ENCODE measurements at places on chromosomes 3 and 15. TPM values are rescaled to one million over a fixed set of nuclear protein-coding genes. Genes with fewer than 3 reads are reported as not detected.

The TGM4 gene
- total RNA-seq, result not detected

The FANCD2OS gene
- not detected for total RNA-seq

The AADACL2 gene
- not detected for total RNA-seq

The OGG1 gene
- 8.3 TPM for total RNA-seq

The AMT gene
- total RNA-seq, result 32.2 TPM

The MUC13 gene
- not detected for total RNA-seq

The NR2E3 gene
- 0.70 TPM for total RNA-seq

The ECE2 gene
- total RNA-seq, result not detected

The SUCNR1 gene
- 0.08 TPM for total RNA-seq

The PLA1A gene
- total RNA-seq, result 1.6 TPM

The IGSF11 gene
- 2.9 TPM for total RNA-seq

The C3orf33 gene
- 7.0 TPM for total RNA-seq

The TERC gene
- total RNA-seq, result 1.5 TPM

The CISH gene
- 8.0 TPM for total RNA-seq

The CPOX gene
- total RNA-seq, result 11.5 TPM

The SLC9C1 gene
- 1.7 TPM for total RNA-seq

The SLC6A1 gene
- 0.73 TPM for total RNA-seq

The SCAANT1 gene
- not detected for total RNA-seq

Data from Right ventricle myocardium superior (tissue), 1 donor.